ENCODE measurements at places on chromosomes 5 and 9.

DNA sequence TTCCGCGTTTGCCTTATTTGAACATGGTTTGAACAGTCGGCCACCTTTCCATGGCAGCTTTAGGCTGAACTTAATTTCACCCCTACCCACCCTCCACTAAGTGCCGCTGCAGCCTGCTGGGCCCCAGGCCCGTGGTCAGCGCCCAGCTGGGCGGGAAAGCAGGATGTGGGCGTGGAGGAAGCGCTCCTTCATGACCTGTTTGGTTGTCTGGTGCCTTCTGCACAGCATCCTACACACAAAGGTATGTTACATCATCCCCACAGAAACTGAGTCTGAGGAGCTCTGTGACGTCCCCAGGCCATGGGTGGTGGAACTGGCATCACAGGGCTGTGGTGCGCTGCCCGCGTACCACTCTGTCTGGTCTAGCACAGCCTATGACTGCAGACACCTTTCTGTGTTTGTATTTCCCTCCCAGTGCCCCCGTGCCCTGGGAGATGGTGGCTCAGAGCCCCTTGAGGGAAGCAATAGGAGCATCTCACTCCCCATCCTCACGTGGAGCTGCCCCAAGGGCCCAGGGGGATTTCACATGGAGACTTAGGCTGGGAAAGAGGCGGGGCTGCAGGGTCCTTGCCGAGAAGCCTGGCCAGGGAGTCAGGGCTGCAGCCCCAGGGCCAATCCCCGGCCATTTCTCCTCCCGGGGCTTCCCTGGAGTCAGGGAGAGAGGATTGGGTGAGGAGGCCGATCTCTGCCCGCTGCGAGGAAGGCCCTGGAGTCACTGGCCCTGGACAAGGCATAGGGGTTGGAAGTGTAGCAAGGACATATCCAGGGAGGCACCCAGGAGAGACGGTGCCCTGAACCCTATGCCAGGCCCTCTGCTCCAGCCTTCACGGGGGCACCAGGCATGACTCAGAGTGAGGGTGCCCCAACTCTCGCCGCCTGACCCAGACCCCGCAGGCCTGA, 37.5 kb upstream of the SUSD3 start:
- DNase-seq: no peak

- DNase-seq: no peak
Observed at GRCh38 chr5:112083623-112084022, 326.6 kb upstream of the NREP start.

DNA sequence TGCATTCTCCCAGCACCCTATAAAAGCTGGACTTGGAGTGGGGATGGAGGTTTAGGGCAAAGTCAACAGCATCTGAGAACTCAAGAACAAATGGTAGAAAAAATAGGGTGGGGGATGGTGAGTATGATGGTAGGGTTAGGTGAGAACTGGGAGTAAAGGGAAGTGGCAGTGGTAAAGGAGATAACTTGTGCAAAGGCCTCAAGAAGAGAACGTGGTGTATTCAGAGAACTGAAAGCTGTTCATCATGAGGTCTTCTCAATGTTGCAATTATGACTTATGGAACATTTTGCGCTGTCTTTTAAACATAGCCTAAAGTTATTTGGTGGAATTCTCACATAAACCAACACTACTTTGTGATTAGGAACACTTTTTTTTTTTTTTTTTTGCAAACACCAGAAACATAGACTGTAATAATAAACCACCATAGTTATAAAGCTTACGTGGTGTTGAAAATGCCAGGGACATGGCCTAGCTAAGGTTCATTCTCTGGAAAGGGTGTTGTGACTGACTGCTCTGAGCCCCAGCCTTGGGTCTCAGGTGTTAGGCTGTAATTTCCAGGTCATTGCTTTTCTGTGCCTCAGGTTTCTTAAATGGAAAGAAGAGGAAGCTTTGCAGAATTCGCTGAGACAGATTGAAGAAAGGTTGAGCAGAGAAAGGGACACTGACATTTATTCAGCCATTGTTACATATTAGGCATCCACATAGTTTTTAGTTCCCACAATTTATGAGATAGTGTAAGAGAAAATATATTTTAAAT, 19.2 kb upstream of the TXNDC8 start:
- DNase-seq: no peak

GRCh38 chr5:105304859-105305258, 1742.3 kb upstream of the NUDT12 start:
- no peak for DNase-seq

GRCh38 chr5:103532086-103532734, 30.4 kb downstream of the NUDT12 start:
- no peak for DNase-seq

DNA sequence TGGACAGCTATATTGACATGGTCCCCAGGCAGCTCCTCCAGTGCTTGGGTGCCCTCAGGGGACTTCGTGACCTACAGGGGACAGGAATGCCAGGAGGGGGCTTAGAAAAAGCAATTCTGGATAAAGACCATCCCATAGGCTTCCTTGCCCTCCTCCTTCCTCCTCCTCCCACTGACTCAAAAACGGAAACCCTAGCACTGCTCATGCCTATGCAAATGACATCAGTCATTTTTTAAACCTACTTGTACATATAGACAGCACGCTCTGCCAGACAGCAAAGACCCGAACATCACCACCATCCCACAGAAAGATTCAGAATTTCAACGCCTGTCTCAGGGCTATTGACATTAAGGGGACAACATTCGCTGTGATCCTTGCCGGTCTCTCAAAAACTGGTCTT, 11.0 kb downstream of the IGFBPL1 start:
- DNase-seq: no peak
